ENCODE measurements at places on chromosomes 16 and 17. TPM values are rescaled to one million over a fixed set of nuclear protein-coding genes. Genes with fewer than 3 reads are reported as not detected.

DNA sequence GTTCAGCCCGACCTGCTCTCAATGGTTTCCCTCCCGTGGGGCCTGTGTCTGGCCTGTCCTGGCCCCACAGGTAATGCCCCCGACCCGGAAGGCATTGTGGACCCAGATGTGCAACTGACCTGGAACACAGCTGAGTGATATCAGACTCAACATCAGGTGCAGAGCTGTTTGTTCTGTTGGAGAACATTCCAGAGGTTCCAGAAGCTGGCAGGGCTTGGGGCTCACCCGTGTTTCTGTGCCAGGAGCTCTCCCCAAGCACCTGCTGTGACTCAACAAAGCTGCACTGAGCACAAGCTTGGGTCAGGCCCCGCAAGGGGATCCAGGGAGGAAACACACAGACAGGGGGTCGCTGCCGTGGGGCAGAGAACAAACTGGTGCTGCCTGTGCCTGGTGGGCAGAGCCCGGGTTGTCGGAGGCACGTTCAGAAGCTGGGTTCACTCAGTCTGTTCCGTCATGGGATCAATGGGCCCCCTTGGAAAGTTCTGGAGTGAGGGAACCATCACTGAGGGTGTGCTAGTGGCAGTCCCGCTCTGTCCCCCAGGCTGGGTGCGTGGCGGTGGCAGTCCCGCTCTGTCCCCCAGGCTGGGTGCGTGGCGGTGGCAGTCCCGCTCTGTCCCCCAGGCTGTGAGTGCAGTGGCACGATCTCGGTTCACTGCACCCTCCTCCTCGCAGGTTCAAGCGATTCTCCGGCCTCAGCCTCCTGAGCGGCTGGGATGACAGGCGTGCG is 22.1 kb downstream of the HS3ST6 start:
- no peak for DNase-seq

GRCh38 chr16:35725949-35726348 is 2266.5 kb downstream of the TP53TG3F start:
- DNase-seq: no peak

- no peak for DNase-seq
Measured at GRCh38 chr17:34601416-34601815, 22.0 kb downstream of the TMEM132E start.

GRCh38 chr17:1460233-1460632 is 4.2 kb upstream of the CRK start:
- DNase-seq: no peak

DNA sequence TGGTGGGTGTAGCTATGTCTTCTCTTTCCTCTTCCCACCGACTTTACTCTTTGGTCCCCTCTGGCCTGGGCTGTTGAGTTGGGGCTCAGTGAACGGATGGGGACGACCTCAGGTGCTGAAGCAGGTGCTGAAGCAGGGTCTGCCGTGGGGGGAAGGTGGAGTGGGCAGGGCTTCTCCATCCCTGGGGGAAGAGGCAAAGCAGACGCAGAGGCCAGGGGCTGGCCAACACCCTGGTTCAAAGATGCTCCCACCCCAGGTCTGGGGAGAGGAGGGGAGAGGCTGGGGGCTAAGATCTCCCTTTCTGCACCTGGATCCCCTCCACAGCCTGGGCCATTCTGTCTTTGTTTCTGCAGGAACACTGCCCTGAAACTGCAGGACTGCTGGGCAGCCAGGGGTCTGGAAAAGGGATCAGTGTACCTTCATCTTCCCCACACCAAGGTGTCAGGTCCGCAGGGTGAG is 22.9 kb downstream of the ALOX12B start:
- DNase-seq: no peak

DNA sequence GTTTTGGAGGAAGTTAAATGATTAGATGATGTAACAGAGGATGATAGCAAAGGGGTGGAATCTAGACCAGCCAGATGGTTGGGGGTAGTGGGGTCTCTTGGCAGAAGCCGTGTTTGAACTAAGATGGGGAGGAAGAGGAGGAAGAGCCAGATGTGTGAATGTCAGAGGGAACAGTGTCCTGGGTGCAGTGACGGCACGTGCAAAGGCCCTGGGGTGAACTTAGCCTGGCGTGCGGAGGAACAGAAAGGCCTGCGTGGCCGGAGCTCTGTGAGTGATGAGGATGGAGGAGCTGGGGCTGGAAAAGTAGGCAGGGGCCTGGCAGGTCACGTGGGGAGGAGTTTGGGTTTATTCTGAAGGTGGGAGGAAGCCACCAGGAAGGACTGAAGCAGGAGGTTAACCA is 26.4 kb upstream of the RMI2 start:
- DNase-seq: no peak

Gene TAT
- not detected for polyA plus RNA-seq

Gene TBC1D28
- polyA plus RNA-seq: not detected

Gene OGFOD3
- 37.9 TPM for polyA plus RNA-seq

Gene KRT32
- 0.38 TPM for polyA plus RNA-seq

Gene PRDM7
- polyA plus RNA-seq: not detected
